ENCODE measurements at places on chromosomes 6 and 20. TPM values are rescaled to one million over a fixed set of nuclear protein-coding genes. Genes with fewer than 3 reads are reported as not detected.

The SMLR1 gene
- total RNA-seq: not detected

The PDYN gene
- not detected for total RNA-seq

The CFAP61 gene
- 0.18 TPM for total RNA-seq

The CD83 gene
- 2.9 TPM for total RNA-seq

The SLC26A8 gene
- not detected for total RNA-seq

The CENPQ gene
- total RNA-seq: 2.9 TPM

The PDE7B gene
- total RNA-seq: 23.9 TPM

The KCNG1 gene
- total RNA-seq: 3.0 TPM

Measured in fibroblast of the aortic adventitia (primary cell).